Activated CD8-positive, alpha-beta memory T cell treated with anti-CD3 and anti-CD28 coated beads for 1 hour (primary cell): ENCODE measurements at places on chromosomes 16 and 17.

DNA sequence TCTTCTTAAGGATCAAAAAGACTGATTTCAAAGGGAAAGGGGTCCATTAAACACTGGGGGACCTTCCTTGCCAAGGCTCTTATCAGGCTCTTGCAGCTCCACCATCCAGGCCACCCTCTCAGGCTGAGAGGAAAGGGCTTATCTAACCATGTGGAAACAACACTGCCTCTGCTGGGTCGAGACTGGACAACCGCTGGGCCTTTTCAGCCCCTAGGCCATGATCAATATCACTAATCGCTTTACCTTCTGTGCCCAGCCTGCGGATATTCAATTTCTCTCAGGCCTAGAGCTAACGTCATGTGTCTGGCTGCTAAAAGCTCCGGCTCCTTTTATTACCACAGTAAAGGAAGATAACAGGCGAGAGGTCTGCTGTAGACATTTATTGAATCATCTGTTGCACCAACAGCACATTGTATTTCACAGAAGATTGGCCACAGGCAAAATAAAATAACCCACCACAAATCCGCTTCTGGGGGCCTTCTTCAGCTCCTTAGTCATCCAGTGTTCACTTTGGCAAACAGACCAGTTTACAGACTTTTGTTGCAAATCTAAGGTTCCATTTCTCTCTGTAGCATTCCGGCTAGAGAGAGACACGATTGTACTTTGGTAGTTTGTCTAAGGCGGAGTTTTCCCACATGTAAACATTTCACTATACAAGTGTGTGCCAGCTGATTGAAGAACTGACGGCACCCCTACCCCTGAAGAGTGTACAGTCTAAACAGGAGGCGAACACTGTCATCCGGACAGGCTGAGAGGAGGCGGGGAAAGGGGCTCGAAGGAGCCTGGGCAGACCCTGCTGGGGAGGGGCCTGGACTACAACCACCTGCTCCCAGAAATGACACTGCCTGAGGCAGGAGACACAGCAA lies 13.9 kb downstream of the CYB561 start:
- no peak for DNase-seq

- DNase-seq, result no peak
Observed at GRCh38 chr17:27928587-27928986, 35.4 kb upstream of the LYRM9 start.

DNA sequence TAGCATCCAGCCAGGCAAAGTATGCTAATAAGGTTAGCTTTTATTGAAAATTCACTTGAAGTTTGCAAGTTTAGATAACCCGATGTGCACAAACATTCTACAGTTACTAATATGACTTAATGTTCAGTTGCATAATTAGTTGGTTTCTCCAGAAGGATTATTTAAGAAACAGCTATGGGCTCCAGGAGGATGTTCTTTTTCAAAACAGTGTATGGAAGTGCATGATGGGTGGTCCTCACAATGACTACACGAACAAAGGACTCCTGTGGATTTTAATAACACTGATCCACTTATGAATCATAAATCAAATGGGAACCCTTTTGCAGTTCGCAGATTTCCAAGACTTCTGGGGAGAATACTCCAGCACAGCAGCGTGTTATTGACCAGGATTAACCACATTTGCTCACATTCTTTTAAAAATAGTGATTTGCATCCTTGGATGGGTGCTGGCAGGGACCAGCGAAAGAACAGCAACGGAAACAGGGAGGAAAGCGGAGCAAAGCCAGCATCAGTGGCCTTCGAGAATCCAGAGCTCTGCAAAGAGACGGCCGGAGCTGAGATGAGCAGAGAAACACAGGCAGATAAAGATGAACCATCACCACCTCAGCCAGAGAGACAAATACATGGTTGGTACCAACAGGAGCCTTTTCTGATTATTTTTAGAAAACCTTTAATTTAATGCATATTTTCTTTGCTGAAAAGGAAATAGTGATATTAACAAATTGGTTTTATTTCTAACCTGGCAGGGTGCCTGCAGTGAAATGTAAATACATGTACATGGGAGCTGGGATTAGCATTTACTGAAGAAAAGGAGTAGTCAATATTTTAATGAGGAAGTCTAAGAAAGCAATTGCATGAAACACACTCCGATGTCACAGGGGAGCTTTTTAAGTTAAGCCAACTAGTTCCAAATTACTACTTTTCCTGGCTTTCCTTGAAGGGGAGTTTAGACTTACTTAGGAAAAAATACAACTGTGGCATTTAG lies 623.2 kb upstream of the ZFHX3 start:
- DNase-seq, result no peak

DNA sequence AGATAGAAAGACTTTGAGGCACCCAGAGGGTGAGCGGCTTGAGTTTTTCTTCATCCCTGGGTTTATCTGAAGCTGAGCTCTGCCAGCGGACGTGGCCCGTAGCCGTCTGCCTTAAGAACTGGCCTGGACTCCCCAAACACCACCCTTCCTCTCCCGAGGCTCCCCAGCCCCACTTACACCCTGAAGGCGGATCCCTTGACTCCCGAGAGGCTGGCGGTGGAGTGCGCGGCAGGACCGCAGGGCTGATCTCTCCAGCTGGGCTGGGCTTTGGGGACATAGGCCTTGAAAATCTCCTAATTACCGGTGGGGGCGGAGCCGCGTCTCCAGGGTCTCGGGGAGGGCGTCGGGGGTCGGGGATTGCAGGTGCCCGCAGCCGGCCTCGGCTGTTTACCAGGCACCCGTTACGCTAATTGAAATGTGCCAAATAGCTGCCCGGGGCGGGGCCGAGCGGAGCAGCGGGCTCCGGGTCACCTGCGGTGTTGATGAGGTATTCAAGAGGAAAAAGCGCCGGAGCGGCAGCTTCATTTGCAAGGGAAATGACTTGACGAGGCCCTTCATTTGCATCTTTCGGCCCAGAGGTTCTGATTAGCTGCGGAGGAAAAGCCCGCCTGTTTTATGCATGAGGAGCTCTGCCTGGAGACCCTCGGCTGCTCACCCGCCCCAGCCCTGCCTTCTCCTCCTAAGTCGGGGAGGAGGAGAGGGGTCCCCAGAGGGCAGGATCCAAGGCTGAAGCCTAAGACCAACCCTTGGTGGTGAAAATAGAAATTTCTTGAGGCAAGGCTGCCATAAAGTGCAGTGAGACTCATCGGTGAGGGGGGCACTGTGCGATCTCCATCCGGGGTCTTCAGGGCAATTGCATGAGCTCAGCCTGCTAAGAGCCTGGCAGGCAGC lies 100.7 kb downstream of the MGAT5B start:
- peak; percentile 23 for DNase-seq

DNA sequence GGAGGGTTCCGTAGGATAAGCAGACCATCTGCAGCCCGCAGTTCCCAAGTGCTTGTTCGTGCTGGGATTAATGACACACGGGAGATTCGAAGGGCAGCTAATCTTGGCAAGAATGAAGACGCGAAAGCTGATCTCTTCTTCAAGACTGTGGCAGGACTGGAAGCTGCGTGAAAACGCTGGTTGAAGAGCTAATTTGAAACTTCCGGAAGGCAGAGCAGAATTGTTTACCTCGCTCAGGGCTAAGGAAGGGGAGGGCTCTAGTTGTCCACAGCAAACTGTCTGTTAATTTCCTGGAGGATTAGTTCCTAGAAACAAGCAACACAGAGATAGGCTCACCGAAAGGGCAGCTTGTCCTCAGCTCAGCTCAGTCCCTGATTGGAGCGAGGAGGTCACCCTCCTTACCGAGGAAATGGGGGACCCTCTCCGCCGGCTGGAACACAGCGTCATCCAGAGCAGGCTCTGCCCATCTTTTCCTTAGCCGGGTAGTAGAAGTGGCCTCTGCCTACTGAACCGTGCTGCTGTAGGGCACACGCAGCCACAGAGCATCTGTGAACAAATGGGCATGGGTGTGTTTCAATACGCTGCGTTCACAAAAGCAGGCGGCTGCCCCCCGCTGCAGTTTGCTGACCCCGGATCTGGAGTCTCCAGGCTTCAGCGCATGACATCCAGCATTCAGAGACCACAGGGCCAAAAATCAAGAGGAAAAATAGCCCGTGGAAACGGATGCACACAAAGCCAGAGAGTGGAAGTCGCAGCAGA lies 16.7 kb upstream of the BAIAP2 start:
- DNase-seq, result no peak

DNA sequence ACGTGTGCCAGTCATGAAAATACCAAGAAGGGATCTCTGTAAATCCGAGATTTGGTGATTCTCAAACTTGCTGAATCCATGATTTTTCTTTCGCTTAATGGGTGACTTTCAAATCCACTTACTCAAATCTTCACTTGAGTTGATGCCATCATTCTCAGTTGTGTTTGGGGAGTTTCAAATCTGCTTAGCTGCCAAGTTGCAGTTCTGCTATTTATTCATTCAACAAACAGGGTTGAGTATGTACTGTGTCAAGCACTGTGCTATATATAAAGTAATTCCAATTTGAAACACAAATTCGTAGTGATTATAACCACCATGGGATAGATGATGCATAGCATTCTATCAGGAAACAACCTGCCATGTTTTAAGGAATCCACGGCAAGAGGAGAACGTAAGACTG lies 394.3 kb downstream of the CDH13 start:
- no peak for DNase-seq

DNA sequence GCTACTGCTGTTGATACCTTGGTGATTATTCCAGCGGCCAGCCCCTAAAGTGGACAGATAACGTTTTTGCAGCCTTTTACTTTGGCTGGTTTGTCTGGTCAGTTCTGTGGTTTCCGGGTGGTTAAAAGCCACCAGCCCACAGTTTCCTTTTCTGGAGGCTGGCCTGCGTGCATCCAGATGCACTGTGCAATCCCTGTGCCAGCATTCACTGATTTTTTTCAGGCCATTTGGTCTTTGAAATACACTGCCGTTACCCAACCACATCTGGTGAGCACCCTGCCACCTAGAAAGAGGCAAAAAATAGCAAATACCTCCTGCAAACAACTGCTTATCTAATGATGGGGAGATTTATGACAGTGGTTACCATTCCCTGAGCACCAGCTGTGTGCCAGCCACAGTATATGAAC lies 797 bp downstream of the NUDT7 start:
- DNase-seq, result no peak

DNA sequence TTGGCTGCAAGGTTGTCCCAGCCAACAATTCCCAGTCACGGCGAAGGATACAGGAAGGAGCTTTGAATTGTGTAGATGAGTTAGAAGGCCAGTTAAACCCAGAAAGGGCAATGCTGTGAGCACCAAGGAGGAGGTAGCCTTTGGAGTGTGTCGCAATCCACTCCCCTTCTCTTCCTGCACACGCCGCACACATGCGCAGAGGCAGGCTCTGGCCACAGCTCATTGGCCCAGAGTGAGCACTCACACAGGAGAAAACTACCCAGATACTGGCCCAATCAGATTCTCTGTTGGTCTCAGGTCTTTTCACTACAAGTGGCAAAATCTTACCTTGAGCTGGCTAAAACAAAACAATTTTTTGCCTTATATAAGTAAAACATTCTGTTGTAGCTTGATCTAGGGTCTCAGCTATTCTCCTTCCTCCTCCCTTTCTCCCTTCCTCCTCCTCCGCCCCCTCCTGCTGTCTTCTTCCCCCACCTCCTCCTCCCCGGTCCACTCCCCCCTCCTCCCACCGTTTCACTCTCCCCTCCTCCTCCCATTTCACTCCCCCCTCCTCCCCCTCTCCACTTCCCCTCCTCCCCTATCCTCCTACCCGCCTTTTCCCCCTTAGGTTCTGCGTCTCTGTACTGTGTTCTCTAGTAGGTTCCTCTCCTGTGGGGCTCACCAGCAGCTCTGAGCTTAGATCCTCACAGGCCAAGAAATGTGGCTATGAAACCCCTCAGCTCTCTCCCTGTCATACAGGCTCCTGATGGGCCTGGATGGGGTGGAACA lies 344.9 kb downstream of the CPPED1 start:
- no peak for DNase-seq

DNA sequence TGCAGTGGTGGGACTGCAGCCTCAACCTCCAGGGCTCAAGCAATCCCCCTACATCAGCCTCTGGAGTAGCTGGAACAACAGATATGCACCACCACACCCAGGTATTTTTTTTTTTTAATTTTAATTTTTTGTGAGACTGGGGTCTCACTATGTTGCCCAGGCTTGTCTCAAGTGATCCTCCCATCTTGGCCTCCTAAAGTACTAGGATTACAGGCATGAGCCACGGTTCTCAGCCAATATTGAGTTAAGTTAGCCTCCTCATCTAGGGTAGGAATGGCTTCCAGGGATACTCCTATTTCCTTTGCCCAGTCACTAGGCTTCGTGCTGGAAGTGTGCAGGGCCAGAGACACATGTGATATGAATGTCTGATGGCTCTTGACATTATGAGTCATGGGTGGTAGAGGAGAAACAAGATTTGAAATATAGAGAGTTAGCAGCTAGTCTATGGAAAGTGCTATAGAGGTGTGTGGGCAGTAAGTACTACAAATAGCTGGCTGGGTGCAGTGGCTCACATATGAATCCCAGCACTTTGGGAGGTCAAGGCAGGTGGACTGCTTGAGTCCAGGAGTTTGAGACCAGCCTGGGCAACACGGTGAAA lies 8.0 kb upstream of the HES7 start:
- DNase-seq, result no peak

GRCh38 chr16:48949636-48950035 lies 332.0 kb downstream of the CBLN1 start:
- no peak for DNase-seq

- DNase-seq, result no peak
Observed at GRCh38 chr17:63002625-63003024, 36.6 kb downstream of the TANC2 start.

GRCh38 chr17:75059369-75060345 lies 12.6 kb downstream of the KCTD2 start:
- DNase-seq, result no peak

DNA sequence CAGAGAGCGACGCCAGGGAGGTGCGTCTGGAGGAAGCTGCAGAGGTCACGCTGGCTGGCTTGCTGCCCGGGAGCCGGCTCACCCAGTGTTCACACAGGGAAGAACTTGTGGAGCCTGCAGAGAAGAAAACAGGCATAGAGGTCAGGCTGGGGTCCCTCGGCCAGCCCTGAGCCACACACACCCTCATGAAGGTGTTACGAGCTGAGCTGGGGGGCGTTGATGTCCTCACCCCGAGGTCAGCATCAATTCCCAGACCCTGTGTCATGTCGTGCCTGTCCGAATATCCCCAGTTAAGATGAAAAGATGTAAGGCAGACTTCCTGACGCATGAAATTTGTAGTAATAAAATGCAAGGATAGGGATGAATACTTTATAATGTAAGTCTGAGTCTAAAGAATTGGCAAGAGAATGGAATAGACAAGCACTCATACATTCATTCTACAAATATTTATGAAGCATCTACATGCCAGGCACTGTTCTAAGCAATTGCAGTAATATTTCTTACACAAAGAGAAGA lies 77.1 kb downstream of the USP31 start:
- DNase-seq, result no peak

DNA sequence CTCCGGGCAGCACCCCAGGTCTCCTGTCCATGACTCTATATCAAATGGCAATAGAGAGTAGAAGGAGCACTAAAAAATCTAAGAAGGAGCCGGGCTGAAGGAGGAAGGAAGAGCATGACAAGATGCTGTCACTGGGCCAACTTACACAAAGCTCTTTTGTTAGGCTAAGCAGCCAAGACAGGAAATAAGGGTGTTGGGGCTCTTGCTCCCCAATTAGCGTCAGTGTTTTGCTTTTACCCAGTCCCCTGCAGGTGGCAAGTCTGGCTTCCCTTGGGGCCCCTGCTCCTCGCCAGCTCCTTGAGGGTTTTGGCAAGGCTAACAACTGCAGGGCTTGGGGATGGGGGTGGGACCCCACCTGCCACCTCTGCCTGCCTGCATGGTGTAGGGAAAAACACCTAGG lies 120.5 kb downstream of the CCT6B start:
- DNase-seq, result no peak

- DNase-seq, result no peak
Observed at GRCh38 chr17:49406421-49407061, 8.1 kb downstream of the PHB1 start.
